Thoracic aorta (tissue), 2 donors: ENCODE measurements at places on chromosomes 4 and X. TPM values are rescaled to one million over a fixed set of nuclear protein-coding genes. Genes with fewer than 3 reads are reported as not detected.

ZCCHC13 gene
- not detected for total RNA-seq

FRAS1 gene
- total RNA-seq = 2.0 TPM

NPY5R gene
- total RNA-seq = 5.3 TPM

CNGA1 gene
- total RNA-seq = 0.28 TPM

IBSP gene
- not detected for total RNA-seq

GAB3 gene
- total RNA-seq = 10.9 TPM

AR gene
- total RNA-seq = 22.0 TPM

LGI2 gene
- 3.7 TPM for total RNA-seq

- no peak overlapping the region for H3K4me3 ChIP-seq
- no peaks in the 10 kb centered on the region for H3K4me1 ChIP-seq
- H3K36me3 ChIP-seq = no peaks in the 10 kb centered on the region
- no peaks in the 10 kb centered on the region for H3K27me3 ChIP-seq
- no peak overlapping the region for H3K27ac ChIP-seq
These were observed 213.7 kb upstream of the PPARGC1A start for GRCh38 chr4:24103434-24104157.

DNA sequence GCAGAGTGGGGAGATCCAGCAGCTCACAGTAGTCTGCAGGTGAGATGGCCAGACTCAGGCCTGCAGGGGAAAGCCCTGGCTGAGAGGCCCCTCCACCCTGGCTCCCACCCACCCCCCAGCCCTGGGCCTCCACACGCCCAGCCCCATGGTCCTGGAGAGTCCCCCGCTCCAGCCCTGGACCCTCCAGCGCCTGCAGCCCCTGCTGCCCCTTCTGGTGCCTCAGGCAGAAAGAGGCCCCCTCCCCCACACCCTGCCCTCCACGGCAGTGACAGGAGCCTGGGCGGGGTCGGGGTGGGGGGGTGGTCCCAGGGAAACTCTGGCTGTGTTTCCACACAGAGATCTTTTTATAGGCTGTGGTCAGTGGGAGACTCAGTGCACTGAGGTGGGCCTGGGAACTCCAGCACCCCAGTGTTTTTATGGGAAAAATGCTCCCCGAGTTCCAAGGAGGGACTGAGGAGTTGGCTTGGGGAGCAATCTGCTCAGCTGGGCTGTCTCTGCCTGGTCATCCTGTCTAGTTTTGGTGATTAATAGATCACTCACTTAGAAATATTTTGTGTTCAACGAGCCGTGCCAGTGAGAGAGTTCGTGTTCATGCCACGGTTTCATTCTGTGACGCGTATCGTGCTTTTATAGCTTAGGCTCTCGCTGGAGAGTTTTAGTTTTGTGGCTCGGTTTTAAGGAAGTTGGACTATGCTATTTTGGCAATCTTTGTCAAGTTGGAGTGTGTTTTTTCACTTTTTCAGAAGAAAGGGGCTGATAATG, 53.1 kb upstream of the HGFAC start:
- peaks cover 33% of the 10 kb centered on the region for H3K4me1 ChIP-seq
- H3K27me3 ChIP-seq = no peaks in the 10 kb centered on the region
- no peaks in the 10 kb centered on the region for H3K36me3 ChIP-seq

DNA sequence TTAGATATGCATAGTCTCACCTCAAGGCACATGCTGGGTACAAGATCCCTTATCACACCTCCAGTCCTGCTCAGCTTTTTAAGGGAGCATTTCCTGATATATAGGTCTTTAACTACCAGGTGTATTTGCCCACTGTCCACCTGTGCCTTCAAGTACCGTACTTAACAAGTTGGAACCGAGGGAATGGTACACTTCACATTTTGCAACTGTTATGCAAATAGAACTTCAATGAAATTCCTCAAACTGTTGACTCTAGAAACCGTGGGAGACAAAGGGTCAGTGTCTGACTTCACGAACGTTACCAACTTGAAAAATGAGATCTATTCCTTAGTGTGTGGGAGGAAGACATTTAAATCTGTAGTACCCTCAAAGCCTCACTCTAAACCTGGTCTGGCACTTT, 5.2 kb downstream of the TRIM2 start:
- H3K4me3 ChIP-seq = no peak overlapping the region
- H3K4me1 ChIP-seq = no peaks in the 10 kb centered on the region
- H3K27me3 ChIP-seq = no peaks in the 10 kb centered on the region
- H3K36me3 ChIP-seq = no peaks in the 10 kb centered on the region
- no peak for DNase-seq

GRCh38 chr4:87360338-87360935, 30.6 kb downstream of the HSD17B11 start:
- no peak overlapping the region for H3K4me3 ChIP-seq
- no peak for DNase-seq
- H3K27ac ChIP-seq = no peak overlapping the region
- H3K4me1 ChIP-seq = no peaks in the 10 kb centered on the region
- H3K27me3 ChIP-seq = no peaks in the 10 kb centered on the region

- H3K27ac ChIP-seq = peak overlapping the region; percentile 59
- no peak for DNase-seq
- peaks cover 66% of the 10 kb centered on the region for H3K4me1 ChIP-seq
- peak overlapping the region; percentile 50 for H3K4me3 ChIP-seq
These were observed 4.8 kb downstream of the CPE start for GRCh38 chr4:165383591-165384073.

DNA sequence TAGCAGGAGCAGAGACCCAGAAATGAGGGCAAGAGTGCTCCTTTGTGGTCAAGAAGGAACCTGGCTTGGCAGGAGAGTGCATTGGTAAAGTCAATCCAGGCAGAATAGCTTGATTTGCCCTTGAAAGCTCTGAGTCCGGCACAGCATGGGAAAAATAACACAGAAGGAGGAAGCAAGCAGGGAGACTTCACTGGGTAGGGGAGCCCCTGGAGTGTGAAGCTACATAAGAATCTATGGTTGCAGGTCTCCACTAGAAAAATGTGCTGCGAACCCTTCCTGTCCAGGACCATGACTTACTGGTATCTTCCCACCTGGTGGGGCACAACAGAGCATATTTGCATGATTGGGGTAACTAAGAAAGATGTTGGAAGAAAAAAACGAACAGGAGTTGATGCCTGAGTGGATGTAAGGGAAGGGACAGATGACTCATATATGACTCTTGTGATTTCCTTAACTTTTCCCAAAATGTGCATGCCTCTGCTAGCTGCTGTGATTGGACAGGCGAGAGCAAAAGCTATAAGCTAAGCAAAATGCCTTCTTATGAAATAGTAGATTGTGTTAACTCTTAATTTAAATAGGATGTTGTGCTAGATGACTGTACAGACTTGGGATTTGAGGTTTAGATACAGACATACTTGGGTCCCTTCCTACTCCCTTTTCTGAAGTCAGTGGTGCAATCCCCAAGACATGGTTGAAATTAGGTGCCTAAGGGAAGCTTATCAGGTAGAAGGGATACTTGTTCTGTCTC, 3.3 kb downstream of the IL13RA1 start:
- peaks cover 8% of the 10 kb centered on the region for H3K4me1 ChIP-seq
- no peaks in the 10 kb centered on the region for H3K27me3 ChIP-seq
- H3K36me3 ChIP-seq = no peaks in the 10 kb centered on the region
- peak overlapping the region; percentile 56 for H3K27ac ChIP-seq

DNA sequence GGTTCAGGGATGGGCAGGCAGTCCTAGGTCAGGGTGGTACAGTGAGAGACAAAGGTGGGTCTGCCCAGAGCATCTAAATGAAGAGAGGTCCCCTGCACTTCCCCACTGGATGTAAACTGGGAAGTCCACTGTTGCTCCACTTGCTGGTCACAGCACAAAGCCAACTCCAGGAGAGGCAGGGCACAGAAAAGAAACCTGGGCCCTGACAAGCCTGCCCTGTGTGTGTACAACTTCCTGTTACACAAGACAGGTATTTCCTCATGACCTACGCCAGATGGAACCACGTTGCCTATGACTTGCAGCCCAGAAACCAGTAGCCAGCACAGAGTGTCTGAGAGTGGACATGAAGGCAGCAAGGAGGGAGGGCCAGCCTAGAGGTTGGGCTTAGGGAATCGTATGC, 161.8 kb downstream of the SH3KBP1 start:
- no peaks in the 10 kb centered on the region for H3K27me3 ChIP-seq
- no peaks in the 10 kb centered on the region for H3K36me3 ChIP-seq
- no peak for DNase-seq
- no peak overlapping the region for H3K27ac ChIP-seq
- H3K4me3 ChIP-seq = no peak overlapping the region

- H3K36me3 ChIP-seq = no peaks in the 10 kb centered on the region
- H3K27ac ChIP-seq = no peak overlapping the region
- no peaks in the 10 kb centered on the region for H3K4me1 ChIP-seq
- H3K4me3 ChIP-seq = no peak overlapping the region
These were observed 48.1 kb downstream of the RAB40AL start for GRCh38 chrX:102985192-102985591.

- no peak for DNase-seq
- H3K4me1 ChIP-seq = no peaks in the 10 kb centered on the region
- peak overlapping the region; percentile 78 for H3K27ac ChIP-seq
- H3K4me3 ChIP-seq = peak overlapping the region; percentile 84
- H3K27me3 ChIP-seq = no peaks in the 10 kb centered on the region
These were observed 2.4 kb downstream of the LONRF3 start for GRCh38 chrX:118976599-118977340.

- H3K4me3 ChIP-seq = no peak overlapping the region
- no peaks in the 10 kb centered on the region for H3K27me3 ChIP-seq
- no peak overlapping the region for H3K27ac ChIP-seq
- no peak for DNase-seq
These were observed 39.3 kb upstream of the CCNG2 start for GRCh38 chr4:77117721-77118120.

- H3K4me1 ChIP-seq = no peaks in the 10 kb centered on the region
- no peak overlapping the region for H3K4me3 ChIP-seq
- no peaks in the 10 kb centered on the region for H3K36me3 ChIP-seq
- DNase-seq = no peak
- H3K27ac ChIP-seq = no peak overlapping the region
These were observed 1.4 kb upstream of the RAB41 start for GRCh38 chrX:70280573-70280972.

GRCh38 chrX:125810856-125811255, 355.2 kb downstream of the DCAF12L2 start:
- H3K36me3 ChIP-seq = no peaks in the 10 kb centered on the region
- DNase-seq = no peak
- no peaks in the 10 kb centered on the region for H3K27me3 ChIP-seq
- H3K4me3 ChIP-seq = no peak overlapping the region
- no peaks in the 10 kb centered on the region for H3K4me1 ChIP-seq

DNA sequence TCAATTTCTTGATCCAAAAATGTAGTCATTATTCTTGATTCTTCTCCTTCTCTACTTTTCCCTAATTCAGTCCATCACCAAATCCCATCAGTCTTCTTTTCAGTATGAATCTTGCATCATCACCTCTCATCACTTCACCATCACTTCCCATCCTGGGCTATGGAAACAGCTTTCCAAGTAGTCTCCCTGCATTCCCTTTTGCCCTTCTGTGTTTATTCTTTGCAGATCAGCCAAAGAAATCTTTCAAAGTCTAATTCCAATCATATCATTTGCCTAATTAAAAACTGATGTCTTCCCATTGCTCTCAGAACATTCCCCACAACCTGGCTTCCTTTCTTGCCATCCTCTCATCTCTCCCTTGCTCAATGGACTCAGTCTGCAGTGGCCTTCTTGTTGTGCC, 201.7 kb upstream of the ADAMTS3 start:
- no peak overlapping the region for H3K27ac ChIP-seq
- H3K4me3 ChIP-seq = no peak overlapping the region
- H3K4me1 ChIP-seq = peaks cover 21% of the 10 kb centered on the region
- no peak for DNase-seq
- no peaks in the 10 kb centered on the region for H3K36me3 ChIP-seq
- no peaks in the 10 kb centered on the region for H3K27me3 ChIP-seq

- peak within 1 kb of the TSS; percentile 87 for H3K4me3 ChIP-seq
- no peak for DNase-seq
- peaks cover 9% of the 10 kb centered on the region for H3K36me3 ChIP-seq
- H3K27ac ChIP-seq = peak within 1 kb of the TSS; percentile 96
- peaks cover 36% of the 10 kb centered on the region for H3K4me1 ChIP-seq
These were observed at the start of gene PLP2 for GRCh38 chrX:49171752-49172279. TSS of gene PLP2 (plus strand) at chrX:49171898. CDS start at chrX:49172001, 103 bp downstream.

DNA sequence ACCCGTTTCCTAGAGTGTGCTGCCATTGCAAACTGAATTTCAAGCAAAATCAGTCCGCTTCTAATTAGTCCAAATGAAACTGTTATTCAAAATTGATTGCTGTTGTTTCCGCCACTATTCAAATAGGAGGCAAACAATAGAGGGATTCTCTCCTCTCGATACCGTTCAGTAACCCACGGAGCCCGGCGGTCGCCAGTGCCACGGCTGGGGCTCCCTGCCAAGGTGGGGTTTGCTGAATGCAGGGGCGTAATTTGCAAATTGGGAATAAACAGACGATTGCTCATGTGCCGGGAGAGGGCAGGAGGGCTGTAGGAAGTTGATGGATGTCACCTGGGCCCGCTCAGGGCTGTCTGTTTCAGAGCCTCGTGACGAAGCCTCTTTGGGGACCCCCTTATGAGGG, 8.8 kb downstream of the ADRA2C start:
- DNase-seq = no peak
- no peak overlapping the region for H3K27ac ChIP-seq
- no peaks in the 10 kb centered on the region for H3K36me3 ChIP-seq
- peaks cover 34% of the 10 kb centered on the region for H3K4me1 ChIP-seq
- H3K27me3 ChIP-seq = no peaks in the 10 kb centered on the region

- H3K4me3 ChIP-seq = no peak overlapping the region
- no peaks in the 10 kb centered on the region for H3K27me3 ChIP-seq
- H3K4me1 ChIP-seq = no peaks in the 10 kb centered on the region
These were observed 124.9 kb downstream of the IQCM start for GRCh38 chr4:149690726-149691125.

DNA sequence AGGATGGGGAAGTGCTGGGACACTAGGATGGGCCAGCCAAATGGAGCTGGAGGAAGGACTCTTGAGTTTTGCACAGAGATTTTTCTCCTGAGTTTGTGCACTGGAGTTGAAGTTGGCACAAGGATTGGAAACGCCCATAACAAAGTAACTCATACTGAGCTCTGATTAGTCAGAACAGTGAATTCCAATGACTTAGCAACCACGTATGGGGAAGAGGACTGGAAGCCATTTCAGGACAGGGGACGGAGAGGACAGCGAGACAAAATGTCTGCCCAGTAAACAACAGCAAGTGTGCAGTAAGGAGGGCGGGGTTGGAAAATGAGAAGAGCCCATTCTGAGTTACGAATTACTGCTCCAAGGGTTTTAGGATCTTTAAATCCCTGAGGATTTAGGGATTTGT, 5.9 kb downstream of the RIPPLY1 start:
- no peak for DNase-seq
- H3K27ac ChIP-seq = no peak overlapping the region
- no peaks in the 10 kb centered on the region for H3K27me3 ChIP-seq
- H3K36me3 ChIP-seq = no peaks in the 10 kb centered on the region

DNA sequence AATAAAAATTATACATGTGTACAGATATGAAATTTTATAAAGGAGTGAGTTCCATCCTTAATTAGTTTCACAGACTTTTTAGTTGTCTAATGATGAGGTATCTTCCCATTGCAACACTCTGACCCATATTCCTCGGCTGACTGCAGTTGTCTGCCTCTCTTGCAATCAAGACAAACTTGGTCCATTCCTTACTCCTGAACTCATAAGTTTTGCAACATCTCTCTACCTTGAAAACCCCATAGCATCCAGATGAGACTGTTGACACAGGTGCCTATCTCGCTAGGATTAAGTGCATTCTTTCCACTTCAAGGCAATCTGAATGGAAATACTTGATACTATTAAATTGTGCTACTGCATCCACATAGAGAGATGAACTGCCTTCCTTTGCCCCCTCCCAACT, 2.3 kb downstream of the XKRX start:
- DNase-seq = no peak
- H3K4me3 ChIP-seq = no peak overlapping the region
- no peaks in the 10 kb centered on the region for H3K4me1 ChIP-seq
- H3K27me3 ChIP-seq = no peaks in the 10 kb centered on the region
- no peaks in the 10 kb centered on the region for H3K36me3 ChIP-seq
